ENCODE measurements at places on chromosomes 5 and 9. TPM values are rescaled to one million over a fixed set of nuclear protein-coding genes. Genes with fewer than 3 reads are reported as not detected.

FREM1 gene
- total RNA-seq: 0.49 TPM

GHR gene
- total RNA-seq: 4.3 TPM

MEIKIN gene
- not detected for total RNA-seq

PCDHB11 gene
- 0.08 TPM for total RNA-seq

IRX4 gene
- total RNA-seq: not detected

ADAMTSL1 gene
- total RNA-seq: 179 TPM

GPRIN1 gene
- 7.1 TPM for total RNA-seq

FOXD4L6 gene
- total RNA-seq: not detected

TNFSF8 gene
- total RNA-seq: not detected

CLK4 gene
- total RNA-seq: 36.0 TPM

Data from fibroblast of the aortic adventitia (primary cell).